ENCODE measurements at places on chromosomes 2 and 18. TPM values are rescaled to one million over a fixed set of nuclear protein-coding genes. Genes with fewer than 3 reads are reported as not detected.
A peak's percentile ranks its signal among the peaks of the same experiment; 100 is the strongest.

- no peaks in the 10 kb centered on the region for H3K36me3 ChIP-seq
- H3K4me3 ChIP-seq = no peak overlapping the region
- peaks cover 21% of the 10 kb centered on the region for H3K27me3 ChIP-seq
- H3K4me1 ChIP-seq = no peaks in the 10 kb centered on the region
- H3K27ac ChIP-seq = no peak overlapping the region
These were observed 95.7 kb downstream of the MAIP1 start for GRCh38 chr2:200050921-200051610.

DNA sequence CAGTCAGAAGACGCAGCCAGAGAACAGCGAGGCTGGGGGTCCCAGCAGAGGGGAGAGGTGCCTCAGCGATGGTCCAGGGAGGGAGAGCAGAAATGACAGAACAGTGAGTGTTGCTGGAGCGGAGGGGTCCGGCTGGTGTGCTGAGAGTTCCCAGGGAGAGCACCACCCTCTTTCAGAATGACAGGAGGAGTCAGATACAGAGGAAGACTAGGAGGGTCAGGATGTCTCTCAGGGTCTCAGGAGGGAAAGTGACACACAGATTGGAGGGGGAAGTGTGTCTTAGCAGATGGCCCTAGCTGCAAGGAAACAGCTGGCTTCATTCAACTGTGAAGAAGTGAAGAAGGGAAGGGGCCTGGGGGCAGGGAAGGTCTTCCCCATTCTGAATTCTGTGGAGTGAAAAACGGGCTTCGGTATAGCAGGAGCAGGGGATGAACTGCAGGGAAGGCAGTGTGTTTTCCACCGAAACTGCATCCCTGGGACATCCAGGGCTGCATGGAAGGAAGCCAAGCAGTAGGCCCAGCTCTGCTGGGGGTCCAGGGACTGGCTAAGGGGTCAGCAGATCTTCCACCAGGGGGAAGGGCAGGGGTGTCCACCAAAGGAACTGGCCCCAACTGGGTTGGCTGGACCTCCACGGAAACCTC, 90.0 kb upstream of the OTOS start:
- peaks cover 4% of the 10 kb centered on the region for H3K4me1 ChIP-seq
- no peaks in the 10 kb centered on the region for H3K27me3 ChIP-seq
- DNase-seq = no peak

Gene MAP3K19
- total RNA-seq = not detected

Gene SP140
- 132 TPM for total RNA-seq

Gene ZNF519
- 11.1 TPM for total RNA-seq

DNA sequence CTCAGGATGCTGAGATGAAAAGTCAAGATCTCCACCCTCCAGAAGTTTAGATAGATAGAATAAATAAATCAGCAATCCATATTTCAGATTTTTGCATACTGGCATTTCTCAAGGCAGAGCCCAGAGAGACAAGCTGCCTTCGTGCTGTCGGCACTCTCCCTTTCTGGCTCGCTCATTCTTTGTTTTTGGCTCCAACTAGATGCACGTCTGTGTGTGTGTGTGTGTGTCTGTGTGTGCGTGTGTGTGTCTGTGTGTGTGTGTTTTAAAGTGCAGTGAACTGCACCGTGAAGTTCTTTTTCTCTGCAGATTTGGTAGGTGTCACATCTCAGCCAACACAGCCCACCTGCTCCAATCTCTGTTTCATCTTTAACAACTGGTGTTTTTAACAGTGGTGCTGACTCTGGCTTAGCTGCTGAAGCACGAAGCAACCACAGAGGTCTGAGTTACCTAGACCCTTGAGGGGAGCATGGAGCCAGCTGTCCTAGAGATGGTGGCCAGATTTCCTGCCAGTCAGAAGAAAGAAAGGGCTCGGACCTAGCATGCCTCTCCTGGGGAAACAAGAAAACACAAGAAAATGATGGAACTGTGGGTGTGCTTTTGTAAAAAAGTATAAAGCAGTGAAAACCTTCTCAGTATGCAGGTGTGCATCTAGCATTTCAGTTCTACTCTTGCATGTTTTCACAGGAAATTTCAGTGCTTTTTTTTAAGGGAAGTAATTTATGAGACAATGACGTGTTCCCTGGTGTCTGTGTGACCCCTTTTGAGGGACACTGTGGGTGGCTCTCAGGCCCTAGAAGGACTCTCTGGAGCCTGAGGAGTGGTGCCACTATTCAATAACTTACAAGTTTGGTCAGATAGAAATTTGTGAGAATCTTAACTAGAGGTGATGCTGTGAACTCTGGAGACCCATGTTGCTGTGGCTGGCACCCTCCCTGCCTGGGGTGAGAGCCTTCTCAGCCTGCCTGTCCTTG, 364.3 kb downstream of the RNF144A start:
- no peak overlapping the region for H3K4me3 ChIP-seq
- DNase-seq = no peak
- no peak overlapping the region for H3K27ac ChIP-seq
- H3K4me1 ChIP-seq = no peaks in the 10 kb centered on the region
- H3K36me3 ChIP-seq = no peaks in the 10 kb centered on the region
- H3K27me3 ChIP-seq = peaks cover 2% of the 10 kb centered on the region

- H3K27ac ChIP-seq = peak overlapping the region; percentile 75
- H3K27me3 ChIP-seq = no peaks in the 10 kb centered on the region
- H3K36me3 ChIP-seq = peaks cover 16% of the 10 kb centered on the region
These were observed 10.9 kb downstream of the RBMS1 start for GRCh38 chr2:160482673-160483072.

DNA sequence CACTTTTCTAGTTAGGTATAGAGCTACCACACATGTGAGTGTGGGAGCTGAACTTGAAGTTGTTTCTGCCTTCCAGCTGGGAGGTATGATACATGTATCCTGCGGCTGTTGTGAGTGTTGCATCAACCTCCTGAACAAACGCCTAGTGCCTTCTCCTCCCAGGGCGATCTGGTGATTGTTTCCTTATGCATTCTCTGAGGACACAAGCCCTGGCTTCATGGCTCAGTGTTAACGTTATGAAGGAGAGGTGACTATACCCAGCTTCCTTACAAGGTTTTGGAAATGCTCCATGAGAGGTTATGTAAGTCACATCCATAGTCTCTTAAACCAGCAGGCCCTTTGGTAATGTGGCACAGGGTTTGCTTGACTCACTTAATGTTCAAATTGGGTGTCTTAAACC, 64.9 kb downstream of the SPRED2 start:
- H3K4me1 ChIP-seq = peaks cover 33% of the 10 kb centered on the region
- no peak overlapping the region for H3K27ac ChIP-seq
- H3K36me3 ChIP-seq = no peaks in the 10 kb centered on the region
- no peak overlapping the region for H3K4me3 ChIP-seq
- H3K27me3 ChIP-seq = peaks cover 2% of the 10 kb centered on the region

DNA sequence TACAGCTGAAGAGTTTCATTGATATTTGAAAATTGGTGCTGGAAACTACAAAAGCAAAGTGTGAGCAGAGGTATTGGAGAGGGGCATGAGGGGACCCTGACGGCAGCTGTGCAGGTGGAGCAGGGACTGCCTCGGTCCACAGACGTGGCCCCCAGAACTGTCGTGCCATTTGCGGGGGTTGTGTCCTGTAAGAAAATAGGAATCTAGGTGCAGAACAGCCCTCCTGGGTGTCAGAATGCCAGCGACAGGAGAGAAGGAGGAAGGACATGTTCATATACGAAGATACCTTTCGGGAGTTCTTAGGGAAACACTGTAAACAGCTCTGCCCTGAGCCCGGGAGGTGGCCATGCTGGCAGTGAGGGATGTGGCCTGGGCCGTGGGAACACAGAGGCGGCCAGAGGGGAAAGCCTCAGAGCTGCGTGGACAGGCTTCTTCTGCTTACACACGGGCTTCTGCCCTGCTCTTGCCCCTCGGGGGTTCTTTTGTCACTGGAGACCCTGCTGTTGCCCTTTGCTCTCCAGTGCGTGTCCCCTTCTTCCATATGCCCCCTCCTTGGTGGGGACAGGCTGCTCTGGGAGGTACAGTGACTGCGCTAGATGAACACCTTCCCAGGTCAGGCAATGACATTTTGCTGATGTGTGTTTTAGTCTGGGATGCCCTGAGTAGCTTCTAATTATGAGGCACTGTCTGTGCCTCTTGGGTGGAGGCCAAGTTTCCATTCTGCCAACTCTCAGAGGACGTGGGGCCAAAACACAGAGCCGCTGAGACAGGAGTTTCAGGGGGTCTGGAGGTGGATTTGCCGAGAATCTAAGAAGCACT, 81.9 kb upstream of the TXNDC2 start:
- no peak overlapping the region for H3K4me3 ChIP-seq
- peaks cover 6% of the 10 kb centered on the region for H3K27me3 ChIP-seq
- H3K4me1 ChIP-seq = no peaks in the 10 kb centered on the region
- H3K36me3 ChIP-seq = no peaks in the 10 kb centered on the region
- DNase-seq = no peak

Gene PPP3R1
- 92.9 TPM for total RNA-seq

DNA sequence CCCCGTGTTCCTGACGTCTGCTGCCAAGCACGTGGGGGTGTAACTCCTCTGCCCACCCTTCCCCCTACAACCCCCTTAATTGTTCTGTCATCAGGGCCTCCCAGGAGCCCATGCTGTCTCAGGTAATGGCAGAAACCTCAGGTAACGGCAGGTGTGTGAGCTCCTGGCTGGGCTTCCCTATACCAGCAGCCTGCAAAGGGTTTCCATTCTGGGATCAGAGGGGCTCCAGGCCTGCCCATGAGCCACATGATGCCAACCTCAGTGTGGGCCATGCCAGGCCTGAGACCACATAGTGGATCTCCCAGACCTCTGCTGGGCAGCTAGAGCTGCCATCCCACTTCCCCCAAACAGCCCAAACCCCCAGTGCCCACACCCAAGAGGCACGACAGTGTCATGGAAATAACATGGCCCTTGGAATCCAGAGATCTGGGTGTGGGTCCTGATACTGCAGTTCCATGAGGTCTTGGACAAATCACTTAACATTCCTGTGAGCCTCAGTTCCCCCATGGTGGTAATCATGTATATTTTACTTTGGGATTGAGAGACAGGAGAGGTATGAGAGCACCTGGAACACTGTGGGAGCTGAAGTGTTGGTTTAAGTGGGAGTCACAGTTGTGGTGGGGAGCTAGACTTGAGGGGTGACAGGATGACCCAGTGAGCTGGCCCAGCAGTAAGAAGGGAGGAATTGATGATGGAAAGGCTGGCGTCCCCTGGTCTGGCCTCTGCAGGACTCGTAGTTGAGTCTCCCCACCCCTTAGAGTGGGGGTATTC, 59.6 kb downstream of the ATOH8 start:
- no peaks in the 10 kb centered on the region for H3K4me1 ChIP-seq
- peak; percentile 12 for DNase-seq
- H3K27me3 ChIP-seq = peaks cover 28% of the 10 kb centered on the region
- no peak overlapping the region for H3K4me3 ChIP-seq

Gene CNRIP1
- not detected for total RNA-seq

Gene METTL4
- total RNA-seq = 23.7 TPM

GRCh38 chr2:235480614-235481013, 13.2 kb upstream of the AGAP1 start:
- no peak overlapping the region for H3K27ac ChIP-seq
- DNase-seq = no peak
- peaks cover 7% of the 10 kb centered on the region for H3K27me3 ChIP-seq
- H3K36me3 ChIP-seq = no peaks in the 10 kb centered on the region

- no peak for DNase-seq
- H3K4me3 ChIP-seq = no peak overlapping the region
- H3K27me3 ChIP-seq = no peaks in the 10 kb centered on the region
- no peaks in the 10 kb centered on the region for H3K4me1 ChIP-seq
- H3K36me3 ChIP-seq = no peaks in the 10 kb centered on the region
These were observed 11.4 kb downstream of the SH2D6 start for GRCh38 chr2:85429924-85430289.

DNA sequence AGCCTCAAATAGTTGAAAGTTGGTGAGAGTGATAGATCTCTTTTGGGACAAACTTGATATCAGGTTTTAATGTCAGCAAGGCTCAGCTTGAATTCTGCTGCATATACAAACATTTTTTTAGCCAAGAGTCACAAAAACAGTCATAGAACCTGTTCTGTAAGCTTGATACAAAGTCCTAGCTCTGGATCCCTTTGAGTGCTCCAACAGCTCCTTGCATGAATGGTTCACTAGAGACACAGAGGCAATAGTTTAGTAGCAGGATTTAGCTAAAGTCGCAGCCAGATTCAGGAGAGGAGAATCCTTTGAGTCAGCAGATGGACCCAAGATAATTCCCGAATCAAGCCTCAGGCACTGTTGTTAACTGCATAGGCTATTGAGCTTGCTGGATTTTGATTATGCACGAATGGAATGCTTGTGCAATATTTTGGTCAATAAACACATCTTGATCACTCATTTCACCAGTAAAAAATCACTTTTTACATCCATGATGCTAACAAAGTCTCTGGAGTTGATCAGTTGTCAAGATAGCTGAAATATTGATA, 148.6 kb downstream of the KLHL14 start:
- no peaks in the 10 kb centered on the region for H3K27me3 ChIP-seq
- no peak for DNase-seq
- no peaks in the 10 kb centered on the region for H3K4me1 ChIP-seq
- H3K36me3 ChIP-seq = no peaks in the 10 kb centered on the region

- no peak overlapping the region for H3K4me3 ChIP-seq
- no peak overlapping the region for H3K27ac ChIP-seq
- H3K27me3 ChIP-seq = no peaks in the 10 kb centered on the region
- DNase-seq = no peak
These were observed 356.3 kb downstream of the ZEB2 start for GRCh38 chr2:144163592-144163991.

Gene REG3A
- not detected for total RNA-seq

Gene GPR45
- not detected for total RNA-seq

Gene POTEC
- not detected for total RNA-seq

DNA sequence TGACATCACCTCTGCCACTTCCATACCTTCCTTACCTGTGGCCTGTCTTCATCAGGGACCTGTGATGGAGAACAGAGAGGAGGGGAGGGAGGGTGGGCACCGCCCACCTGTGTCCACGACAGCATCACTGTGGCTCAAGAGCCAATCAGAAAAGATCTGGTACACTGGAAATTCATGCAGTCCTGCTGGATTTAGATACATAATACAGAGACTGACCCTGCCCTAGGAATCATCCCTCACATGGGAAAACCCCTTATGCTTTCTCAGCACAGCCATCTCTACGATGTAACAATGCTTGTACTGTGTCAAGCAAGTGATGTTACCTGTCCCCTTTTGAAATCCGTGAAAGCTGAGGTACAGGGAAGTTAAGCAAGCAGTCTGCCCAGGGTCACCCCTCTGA, 145.6 kb upstream of the EPAS1 start:
- H3K4me1 ChIP-seq = peaks cover 15% of the 10 kb centered on the region
- H3K27ac ChIP-seq = no peak overlapping the region
- H3K27me3 ChIP-seq = no peaks in the 10 kb centered on the region
- no peak overlapping the region for H3K4me3 ChIP-seq

Gene LIMS2
- 15.5 TPM for total RNA-seq

Gene DSG4
- not detected for total RNA-seq

Gene PRKAG3
- total RNA-seq = not detected

Measured in activated CD4-positive, alpha-beta memory T cell treated with anti-CD3 and anti-CD28 coated beads, Interleukin-2, amount 10 ng/mL, durations not matched to agents 7 days and 5 days (primary cell).